Hippocampal formation (tissue), 2 donors: ENCODE measurements at places on chromosomes 1 and 21.

DNA sequence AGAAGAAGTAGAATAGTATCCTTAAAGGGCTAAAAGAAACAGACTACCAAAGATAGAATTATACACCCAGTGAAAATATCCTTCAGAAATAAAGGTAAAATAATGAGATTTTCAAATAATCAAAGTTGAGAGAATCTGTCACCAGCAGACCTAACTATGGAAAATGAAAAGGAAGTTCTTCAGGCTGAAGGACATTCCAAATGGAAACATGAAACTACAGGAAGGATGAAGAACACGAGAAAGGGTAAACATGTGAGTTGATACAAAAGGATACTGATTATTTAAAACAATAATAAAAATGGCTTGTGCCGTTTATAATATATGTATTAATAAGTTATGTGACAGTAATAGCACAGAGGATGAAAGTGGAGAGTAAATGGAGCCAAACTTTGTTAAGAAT, 57.1 kb upstream of the SLFNL1 start:
- no peak for DNase-seq

DNA sequence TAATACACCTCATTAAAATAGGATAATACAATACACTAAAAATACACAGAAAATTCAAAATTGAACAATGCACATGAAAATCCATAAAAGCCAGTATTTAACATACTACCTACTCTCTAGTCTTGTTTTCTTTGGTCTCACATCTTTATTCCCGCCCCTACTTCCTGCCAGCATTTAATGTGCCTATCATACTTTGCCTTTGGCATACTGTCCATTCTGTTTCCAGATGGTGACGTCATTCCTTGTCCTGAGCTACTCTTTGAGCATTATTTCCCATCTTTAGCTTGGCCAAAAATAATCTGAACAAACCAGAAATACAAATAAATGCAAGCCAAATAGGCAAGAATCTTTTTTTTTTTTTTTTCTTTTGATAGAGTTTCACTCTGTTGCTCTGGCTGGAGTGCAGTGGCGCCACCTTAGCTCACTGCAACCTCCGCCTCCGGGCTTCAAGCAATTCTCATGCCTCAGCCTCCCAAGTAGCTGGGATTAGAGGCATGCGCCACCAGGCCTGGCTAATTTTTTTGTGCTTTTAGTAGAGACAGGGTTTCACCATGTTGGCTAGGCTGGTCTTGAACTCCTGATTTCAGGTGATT, 4.4 kb downstream of the HFM1 start:
- no peak for DNase-seq

GRCh38 chr21:45820171-45821091, 161.1 kb upstream of the COL6A1 start:
- DNase-seq: peak; percentile 67

GRCh38 chr1:64038965-64039364, 164.5 kb upstream of the UBE2U start:
- DNase-seq: no peak

- no peak for DNase-seq
Observed at GRCh38 chr1:68293609-68294366, 61.5 kb upstream of the WLS start.

DNA sequence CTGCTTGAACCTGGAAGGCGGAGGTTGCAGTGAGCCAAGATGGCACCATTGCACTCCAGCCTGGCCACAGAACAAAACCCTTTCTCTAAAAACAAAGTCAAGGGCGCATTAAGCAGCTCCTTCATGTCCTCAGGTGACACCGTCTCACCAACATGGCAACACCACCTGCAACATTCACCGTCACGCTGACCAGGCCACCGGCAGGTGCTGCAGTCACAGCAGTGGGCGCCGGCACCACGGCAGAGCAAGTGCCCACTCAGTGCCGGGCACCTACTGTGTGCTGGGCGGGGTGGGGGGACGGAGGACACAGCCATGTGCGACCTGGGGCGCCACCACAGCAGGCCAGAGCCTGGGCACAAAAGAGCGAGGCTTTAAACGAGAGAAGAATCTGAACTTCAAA, 12.1 kb downstream of the ATAD3B start:
- DNase-seq: no peak

DNA sequence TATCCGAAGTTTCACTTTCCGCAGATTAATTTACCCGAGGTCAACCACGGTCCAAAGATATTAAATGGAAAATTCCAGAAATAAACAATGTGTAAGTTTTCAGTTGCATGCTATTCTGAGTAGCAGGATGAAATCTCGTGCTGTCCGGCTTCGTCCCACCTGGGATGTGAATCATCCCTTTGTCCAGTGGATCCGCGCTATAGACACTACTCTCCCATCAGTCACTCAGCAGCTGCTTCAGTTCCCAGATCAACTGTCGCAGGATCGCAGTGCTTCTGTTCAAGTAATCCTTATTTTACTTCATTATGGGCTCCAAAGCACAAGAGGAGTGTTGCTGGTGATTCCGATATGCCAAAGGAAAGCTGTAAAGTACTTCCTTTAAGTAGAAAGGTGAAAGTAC, 8.3 kb upstream of the LRP8 start:
- no peak for DNase-seq

DNA sequence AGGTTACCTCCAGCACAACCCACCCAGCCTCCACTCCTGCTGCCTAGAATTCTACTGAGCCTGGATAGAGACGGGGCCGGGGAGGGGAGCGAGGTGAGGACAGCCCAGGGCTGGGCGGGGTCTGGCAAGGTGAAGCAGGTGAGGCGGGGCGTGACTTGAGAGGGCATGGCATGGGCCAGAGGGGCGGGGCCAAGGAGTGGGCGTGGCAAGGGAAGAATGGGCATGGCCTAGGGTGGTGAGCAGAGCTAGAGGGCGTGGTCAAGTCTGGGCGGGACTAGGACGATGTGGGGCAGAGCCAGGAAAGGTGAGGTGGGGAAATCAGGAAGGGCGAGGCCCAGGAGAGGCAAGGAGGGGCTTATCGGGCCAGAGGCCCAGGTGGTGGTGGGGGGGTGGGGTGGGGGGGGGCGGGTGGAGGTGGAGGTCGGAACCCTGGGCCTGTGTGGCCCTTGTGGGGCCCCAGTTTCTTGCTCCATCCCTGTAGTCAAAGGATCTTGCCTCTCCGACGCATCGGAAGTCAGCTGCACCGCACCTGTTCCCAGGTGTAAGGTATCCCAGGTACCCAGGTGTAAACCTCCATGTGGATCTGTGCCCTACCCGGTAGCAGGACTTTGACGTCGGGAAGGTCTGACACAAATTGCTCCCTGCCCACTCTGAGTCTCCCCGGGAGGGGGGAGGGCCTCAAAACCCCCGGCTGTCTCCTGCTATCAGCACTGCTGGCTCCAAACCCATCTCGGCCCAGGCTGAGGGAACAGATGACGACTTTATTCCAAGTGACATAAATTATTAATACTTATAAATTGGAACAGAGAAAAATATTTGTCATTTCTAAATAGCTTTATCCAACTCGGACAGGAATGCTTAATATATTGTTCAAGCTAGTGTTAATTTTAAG, 32.9 kb upstream of the UTS2 start:
- DNase-seq: no peak

GRCh38 chr1:202247837-202248795, 54.5 kb downstream of the LGR6 start:
- DNase-seq: no peak

DNA sequence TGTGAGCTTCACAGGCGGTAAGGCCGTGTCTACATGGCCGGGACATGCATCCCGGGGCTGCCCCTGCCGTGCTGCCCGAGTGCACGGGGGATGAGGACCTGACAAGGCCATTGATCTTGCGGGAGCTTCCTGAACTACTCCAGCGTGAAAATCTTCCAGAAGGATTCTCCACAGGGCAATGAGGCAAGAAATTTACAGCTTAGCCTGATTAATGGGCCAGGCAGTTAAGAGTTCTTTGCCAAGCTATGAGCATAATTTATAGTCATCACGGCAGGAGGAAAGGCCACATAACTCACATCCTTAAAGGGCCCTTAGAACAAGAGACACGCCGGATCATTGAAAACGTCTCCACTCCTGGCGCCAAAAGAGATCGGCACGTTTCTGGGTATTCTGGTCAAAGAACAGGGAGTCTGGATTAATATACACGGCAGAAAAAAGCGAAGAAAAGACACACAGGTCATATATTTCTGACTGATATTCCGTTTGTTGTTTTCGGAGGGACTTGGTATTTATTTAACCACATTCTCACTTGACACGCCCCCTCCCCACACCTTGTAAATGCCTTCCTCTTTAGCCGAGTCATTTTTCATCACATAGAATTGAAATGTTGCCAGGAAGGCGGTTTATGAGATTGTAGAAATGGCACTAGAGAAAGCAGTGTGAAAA, 180.5 kb downstream of the DYRK1A start:
- no peak for DNase-seq

DNA sequence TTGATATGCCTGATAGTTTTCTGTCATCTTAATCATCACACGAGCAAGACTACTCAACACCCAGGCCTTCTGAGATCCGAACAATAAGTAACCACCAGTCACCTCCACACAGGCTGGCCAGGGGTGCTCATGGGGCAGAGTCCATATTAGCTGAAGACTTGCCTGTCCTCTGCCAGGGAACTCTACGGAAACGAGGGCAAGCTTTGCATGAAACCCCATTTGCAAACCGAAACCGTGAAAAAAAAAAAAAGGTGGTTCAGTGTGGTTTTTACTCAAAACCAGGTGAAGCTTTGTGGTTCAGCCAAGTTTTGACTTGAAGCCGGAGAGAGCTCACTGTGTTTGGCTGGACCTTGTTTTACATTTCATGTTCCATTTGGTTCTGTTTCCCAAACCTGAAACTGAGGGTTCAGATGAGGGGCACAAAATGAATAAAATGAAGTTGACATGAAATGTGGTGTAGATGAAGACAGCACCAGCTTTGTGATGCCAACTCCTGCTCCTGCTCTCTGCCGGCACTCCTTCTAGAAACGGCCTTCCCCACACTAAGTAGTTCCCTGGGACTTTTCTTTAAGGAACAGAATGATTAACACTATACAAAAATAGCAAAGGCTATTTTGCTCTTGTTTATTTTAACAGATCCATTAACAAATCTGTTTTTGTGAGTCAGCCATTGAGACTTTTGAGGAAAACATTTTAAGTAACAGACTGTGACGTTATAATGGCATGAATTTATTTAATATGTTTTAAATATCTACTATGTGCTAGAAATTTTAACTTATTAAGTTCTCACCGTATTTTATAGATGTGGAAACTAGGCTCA, 74.7 kb downstream of the RUNX1 start:
- DNase-seq: no peak

GRCh38 chr1:115833856-115834255, 7.1 kb downstream of the NHLH2 start:
- DNase-seq: no peak
